ENCODE measurements at places on chromosomes 3 and 15. TPM values are rescaled to one million over a fixed set of nuclear protein-coding genes. Genes with fewer than 3 reads are reported as not detected.

C3orf80 gene
- not detected for total RNA-seq

CFAP100 gene
- not detected for total RNA-seq

SLTM gene
- 88.2 TPM for total RNA-seq

SNURF gene
- 13.7 TPM for total RNA-seq

EPHA3 gene
- 0.26 TPM for total RNA-seq

TMEM40 gene
- total RNA-seq: 246 TPM

ATP13A4 gene
- not detected for total RNA-seq

BFSP2 gene
- total RNA-seq: not detected

KLHDC8B gene
- total RNA-seq: 10.9 TPM

KIF15 gene
- total RNA-seq: 0.67 TPM

CLDN16 gene
- 1.3 TPM for total RNA-seq

Measured in mammary epithelial cell (primary cell).